ENCODE measurements at places on chromosomes 5 and 9. TPM values are rescaled to one million over a fixed set of nuclear protein-coding genes. Genes with fewer than 3 reads are reported as not detected.

Gene RASEF
- total RNA-seq, result not detected

Gene SMIM33
- total RNA-seq, result not detected

Gene BTF3
- total RNA-seq, result 736 TPM

Gene RPL12
- total RNA-seq, result 1,726 TPM

Gene FAM78A
- 35.0 TPM for total RNA-seq

Gene RETREG1
- total RNA-seq, result 2.6 TPM

Gene FOXD4L6
- not detected for total RNA-seq

Gene CDH6
- total RNA-seq, result not detected

Gene SLC36A2
- not detected for total RNA-seq

Gene GRIA1
- total RNA-seq, result not detected

Gene UBE2QL1
- total RNA-seq, result not detected

Gene OBP2B
- not detected for total RNA-seq

Gene FYB1
- not detected for total RNA-seq

Gene NR5A1
- total RNA-seq, result not detected

Gene TMEM252
- total RNA-seq, result not detected

Gene CARTPT
- total RNA-seq, result not detected

Gene CARD6
- total RNA-seq, result 0.33 TPM

Gene IGIP
- total RNA-seq, result 5.5 TPM

Gene ADRB2
- 4.6 TPM for total RNA-seq

Data from OCI-LY7 (cell line).